ENCODE measurements at places on chromosomes 7 and 10. TPM values are rescaled to one million over a fixed set of nuclear protein-coding genes. Genes with fewer than 3 reads are reported as not detected.

Gene NUTM2A
- total RNA-seq: 0.44 TPM

GRCh38 chr10:110461088-110461487 lies 36.6 kb upstream of the DUSP5 start:
- no peak for DNase-seq
- no peaks in the 10 kb centered on the region for H3K27me3 ChIP-seq
- no peak overlapping the region for H3K4me3 ChIP-seq
- H3K36me3 ChIP-seq: no peaks in the 10 kb centered on the region
- peak overlapping the region; percentile 42 for H3K27ac ChIP-seq
- H3K4me1 ChIP-seq: peaks cover 40% of the 10 kb centered on the region

GRCh38 chr10:49299816-49300139 lies 808 bp downstream of the C10orf71 start:
- no peaks in the 10 kb centered on the region for H3K27me3 ChIP-seq
- no peak for DNase-seq
- H3K4me1 ChIP-seq: peaks cover 66% of the 10 kb centered on the region

- H3K4me1 ChIP-seq: peaks cover 43% of the 10 kb centered on the region
- H3K4me3 ChIP-seq: no peak overlapping the region
- no peaks in the 10 kb centered on the region for H3K27me3 ChIP-seq
- peak; percentile 95 for DNase-seq
- no peaks in the 10 kb centered on the region for H3K36me3 ChIP-seq
Observed at GRCh38 chr10:85648279-85648754, 718.3 kb downstream of the GRID1 start.

- H3K4me3 ChIP-seq: no peak overlapping the region
- H3K27me3 ChIP-seq: no peaks in the 10 kb centered on the region
- no peak overlapping the region for H3K27ac ChIP-seq
- no peak for DNase-seq
Observed at GRCh38 chr10:59702347-59702746, 7.3 kb downstream of the SLC16A9 start.

Gene HIBADH
- total RNA-seq: 24.9 TPM
